KBM-7 (cell line): ENCODE measurements at places on chromosomes 2 and 18.

GRCh38 chr2:43133708-43134570, 92.5 kb downstream of the ZFP36L2 start:
- DNase-seq, result peak; percentile 94

DNA sequence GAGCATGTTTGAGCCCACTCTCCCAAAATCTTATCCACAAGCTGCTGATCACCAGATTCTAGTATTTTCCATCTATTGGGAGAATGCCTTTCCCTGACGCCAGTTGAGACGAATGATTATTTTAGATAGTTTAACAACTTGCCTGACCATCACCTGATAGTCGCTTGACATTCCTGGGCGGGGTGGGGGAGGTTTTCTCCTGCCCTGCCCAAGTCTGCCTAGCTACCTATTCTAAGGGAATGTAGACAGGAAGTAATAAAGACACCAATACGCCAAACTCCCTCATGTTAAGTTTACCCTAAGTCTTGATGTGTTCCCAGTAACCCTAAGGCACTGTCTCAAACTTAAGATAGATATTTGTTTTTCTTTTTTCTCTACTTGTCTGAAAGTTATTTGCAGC, 4.6 kb upstream of the ACAA2 start:
- no peak for DNase-seq

GRCh38 chr2:104405623-104406022, 448.3 kb upstream of the POU3F3 start:
- DNase-seq, result no peak

GRCh38 chr2:139293992-139294548, 513.9 kb upstream of the NXPH2 start:
- no peak for DNase-seq

GRCh38 chr2:156481312-156481711, 45.1 kb downstream of the GPD2 start:
- no peak for DNase-seq

DNA sequence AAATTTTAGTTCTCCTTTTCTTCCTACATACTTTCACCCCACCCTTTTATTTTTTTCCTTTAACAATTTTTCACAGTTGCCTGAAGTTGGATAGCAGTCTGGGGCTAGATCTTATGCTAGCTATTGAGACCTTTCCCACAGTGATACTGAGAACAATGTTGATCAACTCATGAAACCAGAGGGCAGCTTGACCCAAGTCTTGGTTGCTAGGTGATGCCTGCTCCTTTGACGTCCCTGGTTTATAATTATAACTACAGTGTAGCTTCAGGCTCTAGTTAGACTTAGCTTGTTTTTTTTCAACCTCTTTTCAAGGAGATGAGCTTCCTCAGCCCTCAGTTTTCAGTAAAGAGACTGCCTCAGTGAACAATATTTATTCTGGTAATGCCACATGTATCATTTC, 648.5 kb downstream of the IRS1 start:
- DNase-seq, result no peak

- no peak for DNase-seq
Observed at GRCh38 chr18:10488017-10488416, 33.6 kb downstream of the APCDD1 start.

DNA sequence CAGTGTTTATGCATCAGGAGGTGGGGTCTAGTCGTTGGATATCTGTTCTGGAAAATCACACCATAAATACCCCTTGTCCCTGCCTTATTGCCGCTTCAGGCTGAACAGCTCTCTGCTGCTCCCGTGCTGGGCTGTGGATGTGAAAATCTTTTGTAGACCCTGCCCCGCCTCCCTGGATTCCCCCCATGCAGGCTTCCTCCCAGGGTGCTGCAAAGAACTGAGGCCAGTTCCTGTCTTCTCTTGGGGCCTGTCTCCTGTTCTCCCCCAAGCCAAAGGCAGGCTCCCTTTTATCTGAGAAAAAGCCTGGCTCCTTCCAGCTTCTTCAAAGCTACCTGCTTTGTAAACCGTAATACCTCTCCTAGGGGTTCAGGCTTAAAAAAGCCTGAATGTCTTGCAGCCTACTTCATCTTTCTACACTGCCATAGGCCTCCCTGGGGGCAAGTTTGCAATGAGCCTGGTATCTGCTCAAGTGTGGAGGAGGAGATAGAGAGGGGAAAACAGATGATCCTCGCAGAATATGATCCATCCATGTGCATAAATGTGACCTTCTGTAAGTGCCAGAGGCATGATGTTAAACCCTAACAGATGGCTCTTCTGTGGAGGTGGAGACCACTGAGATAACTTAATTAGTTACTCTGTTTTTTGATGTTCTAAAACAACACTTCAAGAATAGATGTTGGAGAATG, 55.3 kb downstream of the VWA3B start:
- DNase-seq, result no peak

GRCh38 chr2:109476641-109477441, 136.9 kb downstream of the SEPTIN10 start:
- no peak for DNase-seq

GRCh38 chr2:20555954-20556353, 94.9 kb downstream of the HS1BP3 start:
- no peak for DNase-seq

DNA sequence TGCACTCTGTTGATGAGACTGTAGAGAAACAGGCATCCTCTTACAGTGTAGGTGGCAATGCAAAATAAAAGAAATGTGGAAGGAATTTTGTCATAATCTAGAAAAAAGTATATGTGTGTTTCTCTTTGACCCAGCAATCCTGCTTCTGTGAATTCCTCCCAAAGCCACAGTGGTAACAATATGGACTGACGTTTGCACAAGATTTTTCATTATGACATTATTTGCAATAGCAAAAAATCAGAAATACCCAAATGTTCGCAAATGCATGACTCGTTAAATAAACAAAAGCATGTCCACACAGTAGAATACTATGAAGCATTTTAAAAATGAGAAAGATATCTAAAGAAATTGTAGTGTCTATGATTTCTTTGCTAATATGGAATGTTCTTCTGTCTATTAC, 255.2 kb upstream of the NRP2 start:
- no peak for DNase-seq

DNA sequence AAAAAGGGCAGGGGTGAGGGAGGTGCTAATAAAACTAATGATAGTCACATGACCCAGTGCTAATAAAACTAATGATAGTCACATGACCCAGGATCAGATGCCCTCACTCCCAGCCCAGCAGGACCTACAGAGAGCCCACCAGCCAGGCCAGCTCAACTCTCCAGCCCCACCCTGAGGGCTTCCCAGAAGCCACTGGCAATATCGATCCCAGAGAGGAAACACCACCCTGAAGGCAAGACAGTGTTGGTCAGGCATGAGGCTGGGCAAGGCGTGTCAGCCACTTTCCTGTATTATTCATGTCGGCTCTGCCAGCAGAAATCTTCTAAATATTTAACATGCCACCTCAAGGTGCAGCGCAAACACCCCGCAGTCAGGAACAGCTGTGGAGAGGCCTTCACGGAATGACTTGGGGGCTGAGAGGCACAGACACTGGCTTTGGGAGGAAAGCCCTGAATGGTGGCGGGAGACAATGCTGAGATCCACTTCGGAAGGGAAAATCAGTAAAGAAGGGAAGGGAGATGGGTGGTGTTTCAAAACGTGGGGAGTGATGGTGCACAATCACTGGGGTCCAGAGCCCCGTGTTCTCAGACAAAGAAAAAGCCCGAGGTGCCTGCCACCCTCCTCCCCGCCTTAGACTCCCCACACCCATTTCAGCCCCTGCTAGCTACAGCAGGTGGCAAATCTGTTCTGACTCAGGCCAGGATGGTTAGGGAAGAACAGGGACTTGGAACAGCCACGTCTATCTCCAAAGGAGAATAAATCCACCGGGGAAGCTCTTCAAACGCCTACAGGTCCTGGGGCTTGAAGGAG, 1.4 kb downstream of the REEP1 start:
- no peak for DNase-seq

- DNase-seq, result no peak
Observed at GRCh38 chr18:76610933-76611749, 116.1 kb upstream of the ZNF516 start.

- DNase-seq, result peak; percentile 68
Observed at GRCh38 chr2:66433945-66434678, 813 bp upstream of the MEIS1 start.

- peak; percentile 68 for DNase-seq
Observed at GRCh38 chr18:25561918-25562317, 210.0 kb upstream of the ZNF521 start.

GRCh38 chr2:71889759-71890684, 257.6 kb downstream of the CYP26B1 start:
- DNase-seq, result no peak

DNA sequence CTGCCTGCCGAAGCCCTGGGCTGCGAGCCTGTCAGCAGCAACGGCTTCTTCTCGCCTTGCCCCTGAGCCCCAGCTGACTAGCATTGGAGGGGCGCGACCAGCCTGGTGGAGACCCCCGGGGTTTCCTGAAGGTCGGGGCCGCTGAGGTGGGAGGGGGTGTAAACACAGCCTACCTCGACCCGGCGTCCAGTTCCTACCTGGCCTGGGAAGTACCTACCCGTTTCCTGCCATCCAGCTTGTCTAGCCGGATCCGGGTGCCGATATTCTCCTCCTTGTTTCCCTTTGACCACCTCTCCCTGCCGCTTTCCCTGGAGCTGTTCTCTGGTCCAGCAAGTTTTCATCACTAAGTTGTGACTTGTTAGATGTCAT, 511 bp downstream of the MOB4 start:
- no peak for DNase-seq

GRCh38 chr2:233245406-233245805, 6.1 kb upstream of the ATG16L1 start:
- DNase-seq, result no peak

DNA sequence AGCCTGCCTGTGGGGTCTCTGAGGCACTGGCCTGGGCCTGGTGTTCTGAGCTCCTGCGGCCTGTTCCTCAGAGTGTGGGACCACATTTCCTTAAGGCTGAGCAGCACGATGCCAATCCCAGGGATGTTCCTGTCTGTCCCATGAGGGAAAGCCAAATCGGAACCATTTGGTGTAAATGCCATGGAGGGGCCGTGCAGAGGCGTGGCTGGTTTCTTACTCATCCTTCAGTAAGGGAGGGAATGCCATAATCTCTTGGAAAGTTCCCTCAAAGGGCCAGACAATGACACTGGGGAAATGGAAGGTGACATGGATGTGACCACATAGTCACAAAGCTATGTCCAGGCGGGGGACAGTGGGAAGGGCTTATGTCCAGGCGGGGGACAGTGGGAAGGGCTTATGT, 14.4 kb upstream of the PTMA start:
- no peak for DNase-seq

- peak; percentile 24 for DNase-seq
Observed at GRCh38 chr18:7452331-7452730, 114.8 kb upstream of the PTPRM start.

DNA sequence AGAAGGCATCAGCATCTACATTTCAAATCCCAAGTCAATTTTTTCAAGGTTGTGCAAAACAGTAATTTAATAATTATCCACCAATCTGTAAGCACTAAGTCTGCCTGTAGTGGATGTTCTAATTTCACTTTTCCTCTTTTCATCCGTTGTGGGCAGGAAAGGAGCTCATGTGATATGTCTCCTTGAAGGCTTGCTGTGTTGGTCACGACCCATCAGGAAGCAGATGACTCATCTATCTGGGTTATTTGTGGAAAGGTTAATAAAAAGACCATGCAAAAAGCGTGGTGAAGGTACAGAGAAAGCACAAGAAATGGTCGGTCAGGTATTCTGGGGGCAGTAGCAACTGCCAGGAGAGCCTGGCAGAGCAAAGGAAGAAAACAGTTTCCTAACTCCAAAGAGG, 476.7 kb upstream of the RAB6C start:
- no peak for DNase-seq

DNA sequence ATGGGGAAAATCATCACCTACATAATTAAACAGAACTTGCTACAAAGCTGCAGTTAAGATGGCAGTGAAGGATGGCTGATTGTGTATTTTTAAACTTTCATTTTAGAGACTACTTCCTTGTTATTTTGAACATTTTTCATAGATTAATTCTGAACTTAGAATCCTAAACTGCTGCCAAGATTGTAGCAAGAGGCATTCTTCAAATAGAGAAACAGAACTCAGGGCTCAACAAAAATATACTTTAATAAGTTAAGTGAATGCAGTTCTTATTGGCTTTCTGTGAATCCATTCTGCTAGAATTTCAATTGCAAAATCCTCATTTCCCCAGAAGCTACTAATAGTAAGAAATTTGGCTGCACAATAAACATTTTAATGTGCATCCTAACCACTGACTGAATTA, 160.3 kb downstream of the L3MBTL4 start:
- DNase-seq, result no peak

DNA sequence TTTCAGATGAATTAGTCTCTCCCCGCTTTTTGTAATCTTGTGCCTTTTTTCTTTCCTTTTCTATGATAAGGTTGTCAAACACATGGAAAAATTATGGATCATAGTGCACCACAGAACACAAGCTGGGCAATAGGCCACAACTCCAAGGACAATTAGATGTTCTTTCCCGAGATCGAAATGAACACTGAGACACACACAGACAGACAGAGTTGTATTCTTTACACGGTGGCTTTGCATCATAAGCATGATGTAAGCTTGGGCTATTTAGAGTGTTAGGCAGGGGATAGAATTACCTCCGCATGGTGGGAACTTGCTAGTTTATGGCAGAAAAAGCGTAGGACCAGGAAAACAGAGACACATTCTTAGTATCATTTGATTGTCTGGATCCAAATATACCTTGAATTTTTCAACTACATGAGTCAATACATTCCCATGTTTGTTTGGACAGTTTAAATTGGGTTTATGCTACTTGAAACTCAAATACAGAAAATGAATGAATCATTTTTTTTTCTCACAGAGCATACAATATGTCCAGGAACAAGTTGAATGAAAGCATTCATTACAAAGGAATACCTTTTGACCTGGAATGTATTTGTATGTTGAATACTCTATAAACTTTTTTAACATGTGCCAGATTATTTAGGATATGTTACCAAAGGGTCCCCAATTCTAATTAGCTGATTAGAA, 1611.5 kb upstream of the TMEFF2 start:
- no peak for DNase-seq

GRCh38 chr2:218290316-218291261, 1.7 kb downstream of the TMBIM1 start:
- peak; percentile 75 for DNase-seq

- DNase-seq, result no peak
Observed at GRCh38 chr2:201643216-201643890, at the start of gene TMEM237. Gene TMEM237, minus strand, starts transcription at chr2:201643503. Its CDS starts 103 bp downstream, at chr2:201643400.
